Foreskin melanocyte (primary cell): ENCODE measurements at places on chromosomes 5 and 9.

GRCh38 chr9:132780230-132781007, 97.7 kb downstream of the AK8 start:
- DNase-seq, result no peak

- DNase-seq, result no peak
These were observed 731.6 kb downstream of the DNAH5 start for GRCh38 chr5:13212886-13213285.

DNA sequence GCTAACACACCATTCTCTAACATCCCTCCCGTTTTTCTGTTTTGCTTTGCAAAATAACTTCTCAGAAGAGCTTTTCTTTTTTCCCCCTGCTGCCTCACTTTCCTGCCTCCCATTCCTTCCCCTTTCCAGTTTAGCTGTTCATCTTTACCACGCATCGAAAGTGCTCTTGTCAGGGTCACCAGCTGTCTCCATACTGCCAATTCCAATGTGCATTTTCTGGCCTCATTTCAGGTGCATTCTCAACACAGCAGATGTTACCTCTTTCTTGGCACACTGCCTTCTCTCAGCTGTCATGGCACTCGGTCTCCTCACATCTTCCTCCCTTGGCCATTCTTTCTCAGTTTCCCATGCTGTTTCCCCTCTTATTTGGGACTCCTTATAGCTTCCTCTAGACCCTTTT, 9.5 kb downstream of the ARSK start:
- DNase-seq, result no peak

DNA sequence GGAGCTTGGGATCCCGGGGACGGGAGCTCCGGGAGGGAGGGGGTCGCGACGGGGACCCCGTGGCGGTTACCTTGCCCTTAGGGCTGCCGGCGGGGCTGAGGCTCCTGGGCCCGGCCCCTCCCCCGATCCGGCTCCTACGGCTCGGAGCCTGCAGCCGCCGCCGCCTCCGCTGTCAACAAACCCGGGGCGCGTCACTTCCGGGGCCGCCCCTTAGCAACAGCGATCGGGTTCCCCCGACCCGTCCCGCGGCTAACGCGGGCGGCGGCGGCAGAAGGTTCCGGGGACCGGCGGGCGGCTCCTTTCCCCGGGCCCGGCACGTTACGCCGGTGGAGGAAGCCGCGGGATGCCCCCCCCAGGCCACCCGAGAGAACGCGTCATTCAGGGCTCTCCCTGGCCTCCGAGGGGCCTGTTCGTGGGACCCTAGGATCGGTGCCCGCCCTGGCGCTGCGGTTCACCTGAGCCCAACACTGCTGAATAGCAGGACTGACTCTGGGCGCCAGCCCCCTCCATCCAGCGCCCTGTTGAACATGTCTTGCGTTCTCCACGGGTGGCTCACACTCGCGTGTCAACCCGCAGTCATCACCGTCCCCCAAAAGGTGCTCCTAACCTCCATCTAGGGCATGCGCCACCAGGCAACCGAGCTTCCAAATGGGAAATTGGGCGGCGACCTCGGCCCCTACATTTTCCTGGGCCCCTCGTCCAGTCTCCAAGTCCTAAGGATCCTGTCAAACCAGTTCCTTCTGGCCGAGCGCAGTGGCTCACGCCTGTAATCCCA, at the start of gene ZER1:
Gene ZER1 (minus strand): TSS at position 183 of the 775 bp plus-strand sequence. CDS start 16,362 bp downstream, outside the sequence.
- DNase-seq, result peak; percentile 73

DNA sequence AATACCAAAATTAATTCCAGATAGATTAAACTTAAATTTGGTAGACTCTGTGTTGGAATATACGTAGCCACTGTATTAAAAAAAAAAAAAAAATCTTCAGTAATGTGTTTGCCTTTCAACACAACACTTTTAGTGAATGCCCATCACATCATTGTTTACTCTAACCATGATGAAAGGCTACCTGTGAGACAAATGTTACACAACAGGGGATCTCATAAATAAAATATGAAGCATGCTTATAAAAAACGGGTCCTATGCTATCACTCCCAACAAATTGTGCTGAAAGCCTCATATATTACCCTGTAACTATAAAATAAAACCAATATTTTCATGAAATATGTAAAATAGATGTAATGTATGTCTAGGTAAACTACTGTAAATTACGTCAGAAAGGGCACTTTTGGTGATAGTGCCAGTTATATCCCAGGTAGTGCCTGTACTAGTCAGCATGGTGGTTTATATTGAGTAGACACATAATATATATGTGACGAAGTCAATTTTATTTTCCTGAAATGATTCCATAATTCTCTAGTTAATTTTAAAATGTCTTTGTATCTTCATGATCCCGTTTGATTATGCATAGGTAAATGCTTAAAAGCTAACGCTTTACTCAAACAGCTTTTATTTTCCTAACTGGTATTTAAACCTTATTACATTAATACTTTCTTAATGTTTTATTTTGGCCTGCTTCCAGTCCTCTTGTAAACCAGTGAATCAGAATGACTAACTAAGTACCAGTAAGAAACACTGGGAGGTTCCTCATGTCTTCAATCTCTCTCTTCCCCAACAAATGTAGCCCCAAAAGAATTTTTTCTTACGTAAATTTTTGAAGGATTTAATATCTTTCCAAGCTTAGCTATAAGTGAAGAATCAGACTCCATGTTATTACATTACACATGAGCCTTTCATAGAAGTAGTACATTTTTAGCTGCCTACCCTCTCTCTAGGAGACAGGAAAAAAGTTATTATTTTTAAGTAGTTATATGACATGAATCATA, 420.3 kb downstream of the GABRG2 start:
- no peak for DNase-seq

DNA sequence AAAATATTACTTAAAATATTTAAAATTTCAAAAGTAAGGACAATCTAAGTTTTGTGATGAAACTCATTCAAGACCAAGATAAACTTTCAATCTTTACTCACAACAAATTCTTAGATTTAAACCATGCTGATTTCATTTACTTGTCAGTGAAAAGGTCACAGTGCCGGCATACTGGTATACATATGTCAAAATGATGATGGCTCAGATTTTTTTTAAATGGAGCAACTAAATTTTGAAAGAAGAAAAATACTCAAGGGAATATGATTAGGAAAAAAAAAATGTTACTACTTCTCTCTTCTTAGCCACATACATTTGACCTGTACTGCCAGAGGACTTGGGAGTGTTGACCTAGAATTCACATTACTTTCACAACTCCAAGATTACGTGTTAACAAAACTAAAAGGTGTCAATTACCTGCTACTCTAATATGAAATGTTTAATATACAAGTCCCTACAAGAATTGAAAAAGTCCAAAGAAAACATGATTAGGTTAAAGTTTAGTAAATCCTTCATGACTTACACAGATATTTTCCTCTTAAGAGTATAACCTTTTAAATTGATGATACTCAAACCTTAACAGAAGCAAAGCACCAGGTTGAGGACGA, 4.6 kb downstream of the EFNA5 start:
- DNase-seq, result no peak

DNA sequence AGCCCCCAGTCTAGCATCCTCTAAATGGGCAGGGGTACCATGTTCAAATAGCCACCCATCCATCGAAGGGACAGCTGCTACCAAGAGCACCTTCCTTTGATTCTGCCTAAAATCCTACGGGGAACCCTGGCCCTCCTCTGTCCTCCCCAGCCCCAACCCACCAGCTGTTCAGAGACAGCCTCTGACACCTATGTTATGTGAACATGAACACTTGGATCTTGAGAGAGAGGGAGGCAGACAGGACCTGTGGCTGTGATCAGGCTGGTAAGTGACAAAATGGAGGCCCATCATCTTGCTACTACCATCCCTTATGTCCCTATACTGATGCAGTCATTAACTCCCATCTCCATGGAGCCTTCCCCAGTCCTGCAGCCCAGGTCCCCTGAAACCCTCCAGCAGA, 8.2 kb downstream of the SLC23A1 start:
- DNase-seq, result no peak

DNA sequence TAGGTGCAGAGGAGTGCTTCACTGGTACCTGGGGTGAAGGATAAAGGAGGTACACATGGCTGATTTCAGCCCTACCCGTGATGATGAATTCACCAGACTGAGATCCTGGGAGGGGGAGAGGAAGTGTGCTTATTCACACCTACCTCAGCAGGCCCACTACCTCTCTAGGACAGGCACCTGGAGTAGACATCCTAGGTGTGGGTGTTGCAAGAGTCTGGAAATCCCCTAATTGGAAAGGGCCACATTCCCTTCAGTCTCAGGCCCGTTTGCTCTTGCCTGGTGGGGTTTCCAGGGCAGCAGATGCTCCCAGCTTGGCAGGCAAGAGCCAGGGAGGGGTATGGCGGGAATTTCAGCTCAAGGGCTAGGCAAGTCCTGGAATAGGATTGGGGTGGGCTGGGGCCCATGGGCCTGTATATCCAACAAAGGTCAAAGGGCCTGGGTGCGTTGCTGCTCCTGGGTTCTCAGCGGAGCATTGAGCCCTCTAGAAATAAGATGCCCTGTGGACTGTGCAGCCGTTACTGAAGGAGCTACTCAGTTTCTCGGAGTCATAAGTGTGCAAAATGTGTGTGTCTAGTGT, 5.8 kb upstream of the CCL21 start:
- no peak for DNase-seq

GRCh38 chr5:94941122-94941755, 322.8 kb downstream of the SLF1 start:
- no peak for DNase-seq

DNA sequence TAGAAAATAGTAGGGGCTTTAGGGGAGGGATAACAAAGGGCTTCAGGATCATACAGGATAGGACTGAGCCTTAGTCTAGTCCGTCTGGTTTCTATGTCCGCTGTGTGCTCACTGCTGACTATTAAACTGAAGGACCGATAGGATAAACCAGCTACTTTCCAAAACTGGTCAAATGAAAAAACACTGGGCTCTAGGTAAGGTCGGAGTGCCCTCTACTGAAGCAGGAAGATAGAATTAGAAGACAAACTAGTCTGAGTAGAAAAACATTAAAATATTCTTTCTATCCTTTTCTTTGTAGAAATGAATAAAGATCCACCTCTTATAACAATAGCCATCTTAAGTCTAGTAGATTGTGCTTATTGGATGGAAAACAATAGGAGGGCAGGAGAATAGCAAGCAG, 133.6 kb downstream of the CEMIP2 start:
- DNase-seq, result no peak

DNA sequence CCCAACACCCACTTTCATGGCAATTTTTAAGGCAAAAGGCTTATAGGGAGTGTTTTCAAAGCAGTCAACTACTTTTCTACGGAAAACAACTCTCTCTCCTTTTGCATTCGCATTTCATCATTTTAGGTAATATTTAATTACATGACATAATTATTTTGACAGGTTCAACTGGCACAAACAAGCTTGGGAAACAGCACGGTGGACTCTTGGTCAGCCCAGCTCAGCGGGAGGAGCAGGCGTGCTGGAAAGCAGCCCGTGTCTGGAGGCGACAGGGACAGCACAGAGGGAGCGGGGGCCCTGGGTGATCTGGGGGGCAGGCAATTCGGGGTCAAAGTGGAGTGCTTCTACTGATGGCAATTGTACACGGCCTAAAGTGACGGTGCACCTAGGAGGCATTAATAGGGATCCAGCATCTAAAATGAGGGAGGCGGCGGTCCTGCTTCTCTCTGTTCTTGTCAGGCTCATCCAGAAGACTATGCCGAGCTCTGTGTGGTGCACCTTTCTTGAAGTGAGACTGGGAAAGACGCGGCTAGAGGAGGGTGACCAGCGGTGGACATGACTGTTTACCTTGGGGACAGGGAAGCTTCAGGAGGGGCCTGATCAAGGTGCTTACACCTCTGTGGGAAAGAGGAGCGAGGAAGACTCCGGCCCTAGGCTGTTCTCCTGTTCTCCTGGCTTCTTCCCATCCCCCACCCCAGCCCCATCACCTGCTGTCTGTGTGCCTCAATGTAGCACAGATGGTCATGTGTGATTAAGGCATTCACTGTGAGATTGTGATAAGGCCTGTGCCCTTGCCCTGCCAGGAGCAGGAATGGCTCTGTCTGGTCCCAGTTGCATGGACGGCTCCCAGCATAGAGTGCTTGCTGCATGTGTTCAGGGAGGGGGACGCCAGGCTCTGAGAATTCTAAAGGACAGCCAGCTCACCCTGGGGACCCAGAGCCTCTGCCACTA, 3.4 kb downstream of the MYMK start:
- DNase-seq, result no peak

GRCh38 chr5:56732121-56732520, 83.2 kb upstream of the MAP3K1 start:
- no peak for DNase-seq

GRCh38 chr5:10364186-10364689, 10.7 kb downstream of the MARCHF6 start:
- no peak for DNase-seq

- DNase-seq, result no peak
These were observed 100.7 kb upstream of the SPRY4 start for GRCh38 chr5:142425286-142426065.

DNA sequence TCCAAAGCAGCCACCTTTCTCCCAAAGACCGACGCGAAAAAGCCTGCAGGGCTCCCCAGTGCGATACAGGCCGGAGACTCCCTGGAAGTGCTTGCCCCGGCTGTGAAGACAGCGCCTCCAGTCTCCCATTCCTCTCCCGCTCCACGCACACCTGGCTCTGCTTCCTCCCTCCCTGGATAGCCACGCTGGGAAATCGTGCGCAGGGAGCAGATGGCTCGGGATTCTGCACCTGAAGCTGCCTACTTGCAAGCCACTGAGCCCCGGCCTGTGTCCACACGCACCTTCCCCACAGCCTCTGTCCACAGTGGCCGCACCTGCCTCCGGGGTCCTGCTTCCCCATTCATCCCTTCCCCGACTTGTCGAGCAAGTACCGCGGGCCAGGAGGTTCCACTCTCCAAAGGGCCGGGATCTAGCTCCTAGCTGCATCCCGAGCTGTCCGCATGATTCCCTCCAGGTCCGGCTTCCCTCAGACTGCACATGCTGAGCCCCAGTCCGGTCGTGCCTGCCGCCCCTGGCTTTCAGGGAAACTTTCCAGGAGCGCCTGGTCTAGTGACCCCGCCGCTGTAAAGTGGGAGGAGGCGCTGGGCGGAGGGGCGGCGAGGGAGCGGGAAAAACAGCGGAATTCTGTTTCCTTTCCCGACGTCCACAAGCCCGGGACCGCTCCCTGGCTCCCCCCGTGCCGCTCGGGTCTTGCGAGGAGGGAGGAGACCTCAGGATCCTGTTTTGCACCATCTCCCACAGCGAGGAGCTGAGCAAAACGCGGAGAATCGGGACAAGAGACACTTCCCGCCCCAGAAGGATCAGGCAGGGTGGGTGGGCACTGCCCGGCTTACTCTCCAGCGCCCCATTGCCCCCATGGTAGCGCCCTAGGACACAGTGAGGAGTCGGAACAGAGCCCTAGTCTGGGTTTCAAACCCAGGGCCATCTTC, 2.0 kb downstream of the SEMA6A start:
- DNase-seq, result peak; percentile 37

- DNase-seq, result no peak
These were observed 123.0 kb downstream of the EGFLAM start for GRCh38 chr5:38381361-38381760.
